ENCODE measurements at places on chromosomes 3 and 15. TPM values are rescaled to one million over a fixed set of nuclear protein-coding genes. Genes with fewer than 3 reads are reported as not detected.

CAPN7 gene
- total RNA-seq, result 28.7 TPM

DZIP3 gene
- 3.8 TPM for total RNA-seq

MESP1 gene
- 5.5 TPM for total RNA-seq

ISLR2 gene
- total RNA-seq, result 0.28 TPM

IL17RE gene
- 1.1 TPM for total RNA-seq

OXNAD1 gene
- total RNA-seq, result 9.8 TPM

EHD4 gene
- 13.3 TPM for total RNA-seq

RPL14 gene
- 718 TPM for total RNA-seq

APOD gene
- total RNA-seq, result 0.87 TPM

SLCO2A1 gene
- 0.19 TPM for total RNA-seq

ZNF654 gene
- total RNA-seq, result 5.1 TPM

CACNA2D2 gene
- total RNA-seq, result 0.42 TPM

PLA2G4E gene
- total RNA-seq, result not detected

COPS2 gene
- 52.5 TPM for total RNA-seq

MCF2L2 gene
- 0.07 TPM for total RNA-seq

GALNT15 gene
- 0.10 TPM for total RNA-seq

SEMA5B gene
- total RNA-seq, result 0.26 TPM

CPNE9 gene
- 0.15 TPM for total RNA-seq

POLR2M gene
- total RNA-seq, result 54.4 TPM

CA12 gene
- 211 TPM for total RNA-seq

PLA2G4B gene
- 2.2 TPM for total RNA-seq

MME gene
- not detected for total RNA-seq

GOLGA8H gene
- 1.6 TPM for total RNA-seq

GOLGA8R gene
- 0.15 TPM for total RNA-seq

NTRK3 gene
- total RNA-seq, result 25.4 TPM

DNASE1L3 gene
- total RNA-seq, result not detected

FSIP1 gene
- 0.65 TPM for total RNA-seq

VGLL3 gene
- 8.1 TPM for total RNA-seq

CMC1 gene
- 46.5 TPM for total RNA-seq

CFAP91 gene
- 0.34 TPM for total RNA-seq

KBTBD12 gene
- total RNA-seq, result not detected

NFKBIZ gene
- 7.6 TPM for total RNA-seq

SLC28A1 gene
- not detected for total RNA-seq

DIPK2A gene
- total RNA-seq, result 4.9 TPM

KCNAB1 gene
- total RNA-seq, result not detected

TMEM212 gene
- total RNA-seq, result not detected

ZCWPW2 gene
- not detected for total RNA-seq

ATP13A5 gene
- not detected for total RNA-seq
